CD4-positive, alpha-beta T cell treated with Interleukin-12 subunit alpha and Interleukin-12 subunit beta, for 1 hour (primary cell): ENCODE measurements at places on chromosomes 2 and 18.

DNA sequence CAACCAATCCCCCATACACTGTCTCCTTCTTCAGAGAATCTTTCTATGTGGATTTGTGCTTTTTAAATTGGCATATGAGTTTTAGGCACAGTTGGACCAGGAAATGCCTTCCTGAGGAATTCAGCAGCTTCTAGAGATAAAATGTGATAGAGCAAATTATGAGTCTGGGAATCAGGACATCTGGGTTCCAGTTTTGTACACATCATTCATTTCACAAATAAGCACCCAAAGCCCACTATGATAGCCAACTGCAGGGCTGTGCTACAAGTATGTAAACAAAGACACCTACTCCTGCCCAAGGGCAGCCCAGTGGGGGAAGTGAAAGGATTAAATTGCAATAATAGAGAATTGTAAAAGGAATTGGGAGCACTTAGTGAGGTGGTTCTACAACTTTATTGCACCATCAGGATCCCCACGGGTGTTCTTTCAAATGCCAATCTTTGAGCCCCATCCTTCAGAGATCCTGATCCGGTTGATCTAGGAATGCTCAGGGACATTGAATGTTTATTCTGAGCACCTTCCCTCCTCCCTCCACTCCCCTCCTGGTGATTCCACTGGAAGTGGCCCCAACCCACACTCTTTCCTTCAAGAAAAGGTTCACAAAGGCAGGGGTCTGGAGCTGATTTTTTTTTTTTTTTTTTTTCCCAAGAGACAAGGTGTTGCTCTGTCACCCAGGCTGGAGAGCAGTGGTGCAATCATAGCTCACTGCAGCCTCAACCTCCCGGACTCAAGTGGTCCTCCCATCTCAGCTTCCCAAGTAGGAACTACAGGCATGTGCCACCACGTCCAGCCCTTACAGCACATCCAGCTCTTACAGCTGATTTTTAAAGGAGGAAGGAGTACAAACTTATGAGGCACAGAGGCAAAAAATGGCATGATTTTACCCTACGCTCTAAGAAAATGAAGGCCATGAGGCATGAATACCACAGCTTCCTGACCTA, 11.1 kb upstream of the KCMF1 start:
- DNase-seq = no peak

DNA sequence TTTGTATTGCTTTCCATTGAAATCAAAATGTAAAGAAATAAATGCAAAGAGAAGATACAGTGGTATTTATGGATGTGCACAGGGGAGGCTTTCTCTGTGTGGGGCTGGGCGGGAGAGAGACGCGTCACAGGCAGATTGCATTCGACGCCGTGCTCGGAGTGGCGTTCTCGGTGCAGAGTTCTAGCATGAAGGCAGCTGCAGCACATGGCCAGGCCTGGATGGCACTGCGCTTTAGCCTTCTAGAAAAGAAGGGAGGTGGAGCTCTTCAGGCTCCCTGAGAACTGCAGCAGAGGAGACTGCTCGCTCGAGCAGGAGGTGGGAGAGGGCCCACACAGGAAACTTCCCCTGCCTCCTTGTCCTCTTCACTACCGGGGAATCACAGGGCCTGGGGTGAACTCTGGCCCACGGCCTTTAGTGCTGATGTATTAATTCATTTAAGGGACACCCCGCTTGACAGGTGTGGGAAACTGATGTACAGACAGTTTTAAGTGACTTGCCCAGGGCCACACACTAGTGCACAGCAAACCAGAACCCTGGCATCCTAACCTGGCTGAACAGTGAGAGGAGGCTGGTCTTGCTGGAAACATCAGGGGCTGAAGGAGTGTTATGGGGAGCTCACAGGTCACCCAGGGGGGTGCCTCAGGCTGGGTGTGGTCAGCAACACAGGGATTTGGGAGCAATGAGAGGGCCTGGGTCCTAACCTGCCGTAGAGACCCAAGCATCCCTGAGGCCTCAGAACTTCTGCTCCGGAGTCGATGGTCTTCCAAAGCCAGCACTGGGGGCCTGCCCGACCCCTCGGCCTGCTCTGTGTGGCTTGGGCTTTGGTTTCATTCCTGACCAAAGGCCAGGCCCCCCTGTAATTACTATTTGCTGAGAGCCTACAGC, 199.9 kb downstream of the HDAC4 start:
- DNase-seq = no peak

DNA sequence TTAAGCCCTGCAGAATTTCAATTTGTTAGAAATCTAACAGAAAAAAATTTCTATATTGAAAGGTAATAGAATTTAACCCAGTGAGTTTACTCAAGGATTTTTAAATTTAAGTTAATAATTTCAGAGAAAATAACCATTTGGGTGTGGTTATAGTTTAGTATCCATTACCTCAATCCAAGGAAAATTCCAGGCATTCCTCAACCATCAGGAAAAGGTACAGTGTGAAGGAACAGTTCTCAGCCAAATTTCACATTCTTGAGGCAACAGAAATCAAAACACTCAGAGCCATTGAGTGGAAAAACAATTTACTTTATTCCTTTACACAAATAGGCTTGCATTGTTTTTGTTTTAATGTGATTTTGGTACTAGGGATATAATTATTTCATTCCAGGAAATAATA, 45.6 kb downstream of the ONECUT2 start:
- DNase-seq = no peak

DNA sequence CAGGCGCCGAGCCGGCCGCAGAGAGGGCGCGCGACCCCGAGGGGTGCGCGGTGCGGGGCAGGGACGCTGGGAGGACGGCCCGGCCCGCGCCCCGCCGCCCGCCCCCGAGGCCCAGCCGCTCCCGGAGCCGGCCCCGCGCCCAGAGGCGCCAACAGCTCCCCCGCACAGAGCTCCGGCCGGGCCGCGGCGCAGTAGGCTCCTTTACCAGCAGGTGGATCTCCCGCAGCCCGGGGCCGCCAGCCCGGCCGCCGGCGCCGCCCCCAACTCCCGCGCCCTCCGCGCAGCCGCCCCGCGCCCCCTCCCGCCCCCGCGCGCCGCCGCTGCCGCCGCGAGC, 258 bp downstream of the MGAT4A start:
- DNase-seq = no peak

GRCh38 chr2:10841547-10842219, 29.1 kb upstream of the PDIA6 start:
- no peak for DNase-seq

- DNase-seq = no peak
Measured at GRCh38 chr2:28510184-28510583, 14.3 kb downstream of the PLB1 start.

DNA sequence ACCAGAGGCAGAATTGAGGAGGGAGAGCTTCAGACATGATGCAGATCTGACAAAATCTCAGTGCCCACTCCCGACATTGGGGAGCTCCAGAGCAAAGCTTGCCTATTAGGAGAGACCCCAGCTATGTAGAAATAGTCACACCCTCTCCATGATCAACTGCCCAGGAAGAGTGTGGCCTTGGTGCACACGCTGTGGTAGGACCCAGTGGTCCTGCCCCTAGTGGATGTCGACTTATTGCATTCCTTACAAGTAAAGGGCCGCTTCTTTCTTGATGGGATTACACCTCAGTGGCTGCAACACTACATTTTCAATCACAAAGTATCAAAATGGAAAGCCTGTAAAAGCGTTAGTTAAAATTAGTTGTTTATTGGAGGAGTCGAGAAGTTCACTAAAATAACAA, 64.2 kb downstream of the VRK2 start:
- DNase-seq = no peak

DNA sequence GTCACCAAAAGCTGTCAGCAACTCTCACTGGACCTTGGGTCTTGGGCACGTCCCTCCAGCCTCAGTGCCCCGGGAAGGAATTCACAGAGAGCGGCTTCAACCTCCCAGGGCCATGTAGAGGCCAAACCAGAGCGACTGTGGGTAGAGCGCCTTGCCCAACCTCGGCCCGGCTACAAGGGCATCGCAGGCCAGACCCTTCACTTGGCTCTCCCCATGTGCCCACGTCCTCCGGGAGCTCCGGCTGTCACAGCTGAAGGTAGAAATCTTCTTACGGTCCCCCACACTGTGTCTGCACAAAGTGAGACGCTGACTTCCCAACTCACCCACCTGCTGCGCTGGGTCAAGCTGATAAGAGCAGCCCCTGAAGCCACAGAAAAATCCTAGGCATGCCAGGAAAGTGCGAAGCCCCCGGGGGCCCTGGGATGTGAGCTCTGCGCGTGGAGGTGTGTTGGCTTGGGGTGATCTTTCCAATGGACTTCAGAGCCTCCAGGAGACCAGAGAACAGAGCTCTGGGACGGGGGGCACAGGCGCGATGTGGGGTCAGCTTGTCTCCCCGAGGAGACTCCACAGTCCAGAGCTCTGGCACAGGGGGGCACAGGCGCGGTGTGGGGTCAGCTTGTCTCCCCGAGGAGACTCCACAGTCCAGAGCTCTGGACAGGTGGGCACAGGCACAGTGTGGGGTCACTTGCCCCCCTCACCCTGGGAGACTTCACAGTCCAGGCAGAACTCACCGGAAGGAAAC, 105.5 kb downstream of the RTP5 start:
- DNase-seq = no peak

DNA sequence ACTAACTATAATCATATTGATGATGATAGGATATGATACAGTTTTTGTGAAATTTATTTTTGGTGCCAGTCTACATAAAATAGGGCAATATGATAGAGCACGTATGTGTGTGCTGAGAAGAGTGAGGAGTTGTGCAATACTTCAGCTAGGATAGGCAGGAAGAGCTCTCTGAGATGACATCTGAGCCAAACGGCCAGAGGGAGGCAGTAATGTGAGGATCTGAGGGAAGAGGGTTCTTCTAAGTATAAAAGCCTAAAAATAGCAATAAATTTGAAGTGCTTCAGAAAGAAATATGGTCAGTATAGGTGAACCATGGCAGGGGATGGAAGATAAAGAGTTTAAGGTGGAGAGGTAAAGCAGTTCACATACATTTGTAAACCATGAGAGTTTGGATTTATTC, 102.5 kb downstream of the OLA1 start:
- DNase-seq = no peak

GRCh38 chr18:75086494-75087034, 122.4 kb downstream of the PTGR3 start:
- DNase-seq = no peak

GRCh38 chr2:62354771-62355561, 151.0 kb downstream of the TMEM17 start:
- no peak for DNase-seq

GRCh38 chr2:62189196-62189595, 6.7 kb upstream of the B3GNT2 start:
- DNase-seq = no peak

- DNase-seq = no peak
Measured at GRCh38 chr18:44803019-44803650, 122.4 kb downstream of the SETBP1 start.
